ENCODE measurements at places on chromosomes 3 and 15.

GRCh38 chr15:76342058-76342381 is 5.4 kb downstream of the ISL2 start:
- no peak for DNase-seq

- DNase-seq, result no peak
Observed at GRCh38 chr3:4828279-4829030, 150.8 kb upstream of the BHLHE40 start.

GRCh38 chr15:23083115-23083514 is 43.7 kb upstream of the TUBGCP5 start:
- DNase-seq, result no peak

DNA sequence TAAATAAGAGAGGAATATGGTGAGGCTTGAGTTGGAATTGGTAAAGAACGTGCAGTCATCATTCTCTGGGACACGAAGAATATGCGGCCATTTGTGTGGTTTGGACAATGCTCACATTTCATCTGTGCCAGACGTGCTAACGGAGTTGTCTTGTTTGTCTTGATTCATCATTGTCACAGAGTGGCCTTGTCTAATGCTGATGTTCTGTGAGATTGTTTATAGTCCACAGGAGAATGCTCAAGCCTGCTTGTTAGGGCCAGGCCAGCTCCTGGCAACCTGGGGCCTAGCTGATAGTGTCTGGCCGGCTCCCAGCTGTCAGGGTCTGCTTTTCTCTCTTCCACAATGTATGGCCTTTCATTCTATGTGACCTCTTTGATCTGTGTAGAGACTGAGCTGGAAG is 384.7 kb downstream of the EDEM1 start:
- DNase-seq, result no peak

DNA sequence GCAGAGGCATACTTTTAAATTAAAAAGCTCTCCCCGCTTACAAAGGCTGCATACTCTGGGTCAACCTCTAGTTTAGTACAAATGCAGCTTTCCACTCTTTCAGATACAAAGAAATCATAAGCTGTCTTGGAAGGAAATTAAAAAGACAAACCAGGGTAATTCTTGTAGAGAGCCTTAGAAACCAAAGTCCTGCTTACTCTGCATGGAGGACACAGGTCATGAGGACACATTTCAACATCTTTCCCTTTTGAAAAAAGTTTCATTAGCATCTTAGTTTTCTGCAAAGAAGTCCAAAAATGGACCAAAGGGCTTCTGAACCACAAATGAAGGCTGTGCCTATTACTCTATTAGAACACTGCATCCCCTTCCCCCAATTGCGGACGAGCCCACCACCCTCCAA is 50.5 kb upstream of the WNT5A start:
- DNase-seq, result no peak

- DNase-seq, result no peak
Observed at GRCh38 chr3:53189276-53189675, 28.3 kb downstream of the PRKCD start.

- no peak for DNase-seq
Observed at GRCh38 chr3:86948822-86949221, 42.1 kb downstream of the VGLL3 start.

GRCh38 chr3:10223676-10224639 is 24.3 kb upstream of the TATDN2 start:
- DNase-seq, result no peak

DNA sequence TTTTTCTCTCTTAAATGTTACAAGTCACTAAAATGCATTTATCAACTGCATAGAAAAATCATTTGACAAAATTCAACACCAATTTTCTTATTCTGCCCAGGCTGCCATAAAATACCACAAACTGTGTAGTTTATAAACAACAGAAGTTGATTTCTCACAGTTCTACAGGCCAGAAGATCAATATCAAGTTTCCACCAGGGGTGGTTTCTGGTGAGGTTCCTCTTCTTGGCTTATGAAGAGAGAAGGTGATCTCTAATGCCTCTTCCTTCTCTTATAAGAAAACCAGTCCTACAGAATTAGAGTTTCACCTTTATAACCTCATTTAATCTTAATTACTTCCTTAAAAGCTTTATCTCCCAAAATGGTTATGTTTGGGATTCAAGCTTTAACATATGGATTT is 10.9 kb upstream of the CD200R1L start:
- no peak for DNase-seq

DNA sequence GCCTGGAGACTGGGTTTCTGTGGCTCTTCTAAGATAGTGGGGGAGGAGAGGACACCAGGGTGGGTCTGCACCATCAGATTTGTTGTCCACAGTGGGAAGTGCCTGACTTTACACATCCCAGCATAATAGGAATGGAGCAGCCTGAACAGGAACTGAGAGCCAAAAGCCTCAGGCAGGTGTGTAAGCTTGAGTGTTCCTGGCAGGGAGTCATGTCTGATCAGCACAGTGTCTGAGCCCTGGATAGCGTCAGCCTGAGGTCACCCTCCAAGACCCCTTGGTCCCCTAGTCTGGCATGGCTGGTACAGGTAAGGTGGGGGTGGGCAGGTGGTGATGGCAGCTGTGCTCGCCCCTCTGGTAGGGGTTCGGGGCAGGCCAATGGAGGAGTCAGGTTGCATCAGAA is 20.2 kb downstream of the INSYN1 start:
- DNase-seq, result no peak

Measured in NCI-H446 treated with DMSO at 0.1 percent for 48 hours (cell line).